ENCODE measurements at places on chromosomes 12 and 14.
A peak's percentile ranks its signal among the peaks of the same experiment; 100 is the strongest.

GRCh38 chr12:41459111-41459905 lies 271.2 kb downstream of the PDZRN4 start:
- no peak for DNase-seq

DNA sequence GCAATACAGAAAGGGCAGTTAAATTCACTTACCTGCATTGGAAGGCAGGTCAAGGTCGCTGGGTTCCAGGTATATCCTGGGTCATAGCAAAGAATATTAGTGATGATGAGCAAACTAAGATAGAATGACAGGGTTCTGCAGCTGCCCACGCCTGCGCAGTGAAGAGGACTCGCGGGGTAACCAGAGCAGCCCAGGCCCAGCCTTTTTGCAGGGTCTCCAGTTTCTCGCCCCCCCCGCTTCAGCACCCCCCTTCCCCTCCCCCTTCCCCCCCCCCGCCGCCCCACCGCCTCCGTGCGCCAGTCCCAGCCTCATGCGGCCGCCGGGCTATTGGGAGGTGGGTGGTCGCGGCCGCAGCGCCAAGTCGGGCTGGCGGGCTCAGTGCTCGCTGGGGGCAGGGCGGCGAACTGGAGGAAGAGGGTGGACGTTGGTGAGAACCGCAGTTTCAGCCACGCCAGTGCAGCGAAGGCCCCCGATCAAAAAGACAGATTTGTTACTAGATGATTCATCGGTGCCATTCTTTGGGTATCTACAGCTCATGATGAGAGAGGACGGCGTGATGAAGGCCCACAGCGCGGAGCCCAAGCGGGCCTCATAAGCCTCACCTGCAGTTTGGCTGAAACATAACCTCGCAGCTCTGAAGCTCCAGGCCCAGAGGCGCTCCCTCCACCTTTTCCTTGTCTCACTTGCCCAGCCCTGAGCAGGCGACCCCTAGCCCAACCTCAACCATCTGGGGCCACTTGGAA lies 20.2 kb downstream of the SLC2A3 start:
- no peak for DNase-seq

- peak; percentile 94 for DNase-seq
Observed at GRCh38 chr12:124914392-124915238, at the start of gene UBC. TSS of gene UBC (minus strand) at chr12:124914650. CDS start at chr12:124913771, 879 bp downstream.

DNA sequence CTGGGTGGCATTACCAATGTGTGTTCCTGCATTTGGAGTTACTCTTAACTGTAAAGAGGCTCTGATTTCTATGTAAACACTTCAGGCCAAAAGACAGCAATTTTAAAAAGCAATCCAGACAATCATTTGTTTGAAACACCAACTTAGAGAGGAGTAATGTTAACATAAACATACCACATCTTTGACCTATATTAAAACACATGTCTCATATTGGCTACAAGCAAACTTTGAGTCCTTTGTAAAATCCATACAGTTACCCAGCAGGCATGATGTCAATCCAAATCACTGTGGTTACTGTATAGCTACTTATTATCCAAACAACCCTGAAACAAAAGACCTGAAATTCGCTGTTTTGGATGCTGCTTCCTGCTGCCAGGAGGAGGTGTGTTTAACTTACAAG lies 7.5 kb upstream of the G2E3 start:
- no peak for DNase-seq

GRCh38 chr12:110222027-110222426 lies 59.0 kb upstream of the ATP2A2 start:
- DNase-seq, result no peak
